ENCODE measurements at places on chromosomes 6 and 20.

- DNase-seq, result peak; percentile 14
Observed at GRCh38 chr6:157867155-157867559, 44.1 kb downstream of the SNX9 start.

GRCh38 chr6:164109770-164110140 lies 695.2 kb downstream of the QKI start:
- DNase-seq, result no peak

DNA sequence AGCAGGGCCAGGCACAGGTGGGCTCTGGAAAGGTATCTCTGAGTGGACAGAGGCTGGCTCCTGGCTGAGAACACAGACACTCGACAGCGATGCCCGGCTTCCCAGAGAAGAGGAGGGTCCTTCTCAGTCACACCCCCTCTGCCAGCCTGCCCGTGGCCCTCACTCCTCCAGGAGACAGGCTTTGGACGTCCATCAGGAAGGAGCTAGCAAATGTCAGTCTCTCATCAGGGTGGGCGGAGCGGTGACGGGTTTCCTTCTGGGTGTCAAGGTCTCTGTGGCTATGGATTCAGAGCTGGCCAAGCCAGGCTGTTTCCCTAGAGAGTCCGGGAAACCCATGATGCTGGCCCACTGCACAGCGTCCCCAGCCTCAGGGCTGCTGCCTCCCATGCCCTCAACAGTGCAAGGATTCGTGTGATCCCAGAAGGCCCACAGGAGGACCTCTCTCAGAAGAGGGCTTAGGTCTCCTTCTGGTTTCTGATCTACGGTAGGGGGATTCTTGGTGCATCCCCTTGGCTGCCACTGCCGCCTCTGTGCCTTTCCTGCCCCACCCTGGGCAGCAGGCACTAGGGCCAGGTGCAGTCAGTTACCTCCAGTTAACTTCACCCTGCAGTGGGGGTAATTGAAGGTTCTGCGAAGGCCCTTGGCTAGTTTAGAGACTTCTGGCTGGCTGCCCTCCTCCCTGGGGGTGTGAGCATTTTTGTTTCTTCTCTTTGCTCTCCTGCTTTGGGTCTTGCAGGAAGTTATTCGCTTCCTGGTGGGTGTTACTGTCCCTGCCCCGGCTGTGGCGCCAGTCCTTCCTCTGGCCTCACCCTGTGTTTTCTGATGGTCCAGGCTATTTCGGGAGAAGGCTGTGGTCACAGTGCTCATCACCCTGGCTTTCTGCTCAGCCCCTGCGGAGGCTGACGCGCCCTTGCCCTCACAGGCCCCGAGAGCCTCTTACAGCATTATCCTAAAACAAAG lies 80.2 kb downstream of the CDH4 start:
- no peak for DNase-seq

- no peak for DNase-seq
Observed at GRCh38 chr6:98875375-98875774, 41.0 kb downstream of the POU3F2 start.

GRCh38 chr6:113971741-113972140 lies 793 bp upstream of the HDAC2 start:
- DNase-seq, result no peak

DNA sequence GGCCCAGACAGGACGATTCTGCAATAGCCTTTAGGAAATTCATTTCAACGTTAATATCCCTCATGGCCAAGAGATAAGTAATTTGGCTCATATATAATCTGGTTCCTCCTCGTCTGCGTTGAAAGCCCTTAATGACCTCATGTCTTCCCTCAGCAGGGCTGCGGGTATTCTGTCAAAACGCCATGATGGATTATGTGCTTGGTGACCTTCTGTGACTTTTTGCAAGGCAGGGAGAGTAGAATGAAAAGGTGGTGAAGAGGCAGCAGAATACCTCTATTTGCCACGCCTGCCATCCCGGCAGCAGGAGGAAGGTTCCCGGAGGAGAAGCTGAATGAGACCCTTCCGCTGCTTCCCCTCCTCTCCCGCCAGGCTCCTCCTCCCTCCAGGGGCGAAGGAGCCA lies 41.1 kb upstream of the SPACA1 start:
- no peak for DNase-seq

DNA sequence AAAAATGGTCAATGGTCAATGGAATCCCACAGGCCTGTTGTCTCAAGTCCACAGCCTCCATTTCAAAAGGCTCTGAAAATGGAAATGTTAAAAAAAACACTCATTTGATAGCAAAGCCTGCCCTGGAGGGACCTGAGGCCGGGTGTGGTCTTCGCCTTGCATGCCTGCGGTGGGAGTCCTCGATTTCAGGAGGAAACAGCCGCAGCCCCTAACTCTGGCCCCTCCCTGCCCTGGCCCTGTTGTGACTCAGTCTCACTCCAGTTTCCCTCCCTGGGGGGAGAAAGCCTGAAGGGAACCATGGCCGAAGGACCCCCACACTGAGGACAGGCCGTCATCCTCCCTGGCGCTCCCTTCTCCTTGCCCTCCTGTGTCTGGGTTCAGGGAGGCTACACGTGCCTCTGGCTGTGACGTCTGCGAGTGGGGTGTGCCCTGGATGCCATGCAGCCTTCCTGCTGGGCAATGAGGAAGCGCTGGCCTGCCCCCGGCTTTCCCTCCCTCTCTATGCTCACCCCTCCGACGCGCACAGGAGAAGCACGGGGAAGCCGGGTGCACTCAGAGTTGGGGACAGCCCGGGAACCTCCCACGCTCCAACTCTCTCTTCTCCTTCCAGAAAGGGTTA lies 9.2 kb downstream of the BHLHE23 start:
- DNase-seq, result no peak

DNA sequence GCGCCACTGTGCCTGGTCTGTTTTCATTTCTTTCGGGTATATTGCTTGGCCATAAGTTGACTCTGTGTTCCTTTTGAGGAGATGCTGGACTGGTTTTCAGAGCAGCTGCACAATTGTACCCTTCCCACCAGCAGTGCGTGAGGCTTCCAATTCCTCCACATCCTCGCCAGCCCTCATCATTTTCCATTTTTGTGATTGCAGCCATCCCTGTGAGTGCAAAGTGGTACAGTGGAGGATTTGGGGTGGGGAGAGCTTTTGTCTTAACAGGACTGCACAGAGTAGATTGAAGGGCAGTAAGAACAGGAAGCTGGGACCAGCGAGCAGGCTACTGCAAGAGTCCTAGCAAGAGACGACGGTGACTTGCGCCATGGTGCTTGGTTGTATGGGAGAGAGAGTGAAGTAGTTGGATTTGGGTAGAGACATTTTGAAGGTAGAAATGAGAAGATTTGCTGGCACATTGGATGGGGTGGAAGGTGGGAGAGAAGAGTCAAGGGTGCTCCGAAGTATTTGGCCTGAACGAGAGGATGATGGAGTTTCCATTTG lies 18.3 kb downstream of the BCAS4 start:
- no peak for DNase-seq

GRCh38 chr20:2879146-2879545 lies 5.9 kb downstream of the PTPRA start:
- no peak for DNase-seq

- no peak for DNase-seq
Observed at GRCh38 chr6:167856999-167857660, 30.4 kb downstream of the AFDN start.

DNA sequence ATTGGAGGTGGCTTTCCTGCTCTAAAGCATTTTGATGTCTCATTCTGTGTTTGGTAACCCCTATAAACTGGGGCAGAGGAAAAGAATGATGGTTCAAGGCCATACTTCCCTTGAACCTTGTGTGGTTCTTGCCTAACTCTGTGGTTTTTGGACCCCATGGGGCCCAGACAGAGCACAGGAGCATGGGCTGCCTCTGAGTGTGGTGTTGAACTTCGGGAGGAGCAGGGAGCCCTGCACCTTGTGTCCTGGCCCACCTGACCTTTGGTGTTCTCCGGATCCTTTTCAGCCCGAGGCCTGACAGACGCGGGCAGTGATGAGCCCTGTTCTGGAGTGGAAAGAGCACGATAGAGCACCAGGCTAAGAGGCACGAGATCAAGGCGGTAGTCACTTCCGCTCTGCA lies 18.8 kb downstream of the TMEM74B start:
- DNase-seq, result no peak

DNA sequence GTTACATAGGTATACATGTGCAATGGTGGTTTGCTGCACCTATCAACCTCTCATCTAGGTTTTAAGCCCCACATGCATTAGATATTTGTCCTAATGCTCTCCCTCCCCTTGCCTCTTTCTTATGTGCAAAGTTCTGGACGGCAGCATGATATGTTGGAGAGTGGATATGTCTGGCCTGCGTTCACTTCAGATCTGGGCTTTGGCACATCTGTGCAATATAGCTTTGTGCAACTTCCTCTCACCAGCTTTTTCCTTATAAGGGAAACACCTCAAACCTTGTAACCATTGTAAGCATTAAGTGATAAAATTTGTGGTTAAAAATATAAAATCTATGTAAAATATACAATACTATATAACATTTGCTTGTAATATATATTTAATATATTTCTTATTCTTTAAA lies 288.0 kb downstream of the PHACTR1 start:
- DNase-seq, result no peak

DNA sequence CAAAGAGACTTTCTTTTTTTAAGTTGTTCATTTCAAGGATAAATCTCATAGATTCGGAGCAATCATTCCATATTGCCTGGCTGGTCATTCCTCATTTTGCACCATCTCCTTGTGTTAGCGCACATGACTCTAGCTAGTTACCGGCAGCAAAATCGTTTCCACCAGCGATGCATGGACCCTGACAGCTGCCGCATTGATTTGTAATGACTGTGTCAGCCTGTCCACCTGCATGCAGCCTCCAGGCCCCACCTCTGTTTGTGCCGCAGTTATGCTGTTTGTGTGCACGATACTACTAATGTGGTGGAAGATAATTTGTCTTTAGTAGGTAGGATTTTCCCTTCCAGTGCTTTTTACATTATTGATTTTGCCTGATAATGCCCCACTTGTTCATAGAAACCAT lies 164.0 kb downstream of the TBC1D7 start:
- no peak for DNase-seq

DNA sequence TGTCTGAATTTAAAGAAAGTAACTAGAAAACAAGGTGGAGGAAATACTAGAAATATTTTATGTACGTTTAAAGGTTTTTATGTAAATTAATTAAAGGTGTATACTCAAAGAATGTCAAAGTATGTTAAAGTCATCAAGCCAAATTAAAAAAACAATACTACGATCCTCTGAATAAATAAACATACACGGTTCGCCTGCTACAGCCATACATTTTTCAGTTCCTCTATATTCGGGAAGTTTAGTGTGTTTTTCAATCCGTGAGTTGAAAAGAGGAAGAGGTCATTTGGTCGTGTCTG lies 626 bp downstream of the STX7 start:
- no peak for DNase-seq

DNA sequence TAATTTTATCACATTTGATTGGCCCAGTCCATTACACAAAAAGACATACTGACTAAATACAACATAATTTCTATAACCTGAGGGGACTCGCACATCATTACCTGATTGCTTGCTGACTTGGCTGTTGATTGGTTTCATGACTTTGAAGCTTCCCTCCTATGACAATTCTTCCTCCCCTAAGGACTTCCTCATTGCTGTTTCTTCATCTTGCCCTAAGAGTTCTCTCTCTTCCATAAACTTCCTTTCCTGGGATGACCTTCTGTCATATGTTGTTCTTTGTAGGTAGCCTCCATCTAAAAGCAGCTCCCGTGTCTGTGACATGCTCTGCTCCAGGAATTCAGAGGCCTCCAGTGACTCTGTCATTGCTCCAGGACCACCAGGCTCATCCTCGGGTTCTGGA lies 22.6 kb downstream of the RSPH3 start:
- no peak for DNase-seq

DNA sequence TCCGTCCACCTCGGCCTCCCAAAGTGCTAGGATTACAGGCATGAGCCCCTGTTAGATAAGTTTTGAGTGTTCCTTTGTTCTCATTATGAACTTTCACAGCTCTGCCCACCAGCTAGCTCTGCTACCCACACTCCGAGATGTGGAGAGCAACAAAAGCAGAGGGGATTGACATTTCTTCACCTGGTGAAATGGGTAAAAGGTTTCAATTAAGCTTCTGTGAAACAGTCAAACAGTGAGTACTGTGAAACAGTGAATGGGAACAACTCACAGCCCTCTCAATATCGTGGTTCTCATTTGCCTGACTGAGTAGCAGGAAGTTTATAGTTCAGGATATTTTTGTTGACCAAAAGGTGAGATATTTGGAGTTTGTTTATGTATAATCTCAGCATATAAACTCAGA lies 412.8 kb downstream of the CD83 start:
- DNase-seq, result no peak

DNA sequence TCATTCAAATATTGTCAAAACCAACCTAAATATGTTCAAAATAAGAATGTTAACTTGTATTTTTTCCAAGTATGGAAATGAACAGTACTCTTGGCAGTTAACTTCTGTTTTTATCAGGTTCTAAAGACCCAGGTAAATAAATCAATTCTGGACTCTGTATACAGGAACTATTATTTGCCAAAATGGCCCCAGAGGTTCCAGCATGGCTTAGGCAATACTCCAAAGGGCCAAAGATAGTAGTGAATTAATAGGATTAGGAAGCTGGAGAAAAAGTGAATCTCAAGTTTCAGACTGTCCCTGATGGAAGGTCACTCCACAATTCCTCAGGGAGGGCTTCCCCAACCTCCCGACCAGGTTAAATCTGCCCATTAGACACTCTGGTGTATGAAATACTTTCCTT lies 6.7 kb downstream of the BACH2 start:
- no peak for DNase-seq

GRCh38 chr20:11216451-11217314 lies 542.9 kb upstream of the JAG1 start:
- DNase-seq, result no peak

GRCh38 chr20:41872930-41873329 lies 254.8 kb upstream of the CHD6 start:
- DNase-seq, result no peak

DNA sequence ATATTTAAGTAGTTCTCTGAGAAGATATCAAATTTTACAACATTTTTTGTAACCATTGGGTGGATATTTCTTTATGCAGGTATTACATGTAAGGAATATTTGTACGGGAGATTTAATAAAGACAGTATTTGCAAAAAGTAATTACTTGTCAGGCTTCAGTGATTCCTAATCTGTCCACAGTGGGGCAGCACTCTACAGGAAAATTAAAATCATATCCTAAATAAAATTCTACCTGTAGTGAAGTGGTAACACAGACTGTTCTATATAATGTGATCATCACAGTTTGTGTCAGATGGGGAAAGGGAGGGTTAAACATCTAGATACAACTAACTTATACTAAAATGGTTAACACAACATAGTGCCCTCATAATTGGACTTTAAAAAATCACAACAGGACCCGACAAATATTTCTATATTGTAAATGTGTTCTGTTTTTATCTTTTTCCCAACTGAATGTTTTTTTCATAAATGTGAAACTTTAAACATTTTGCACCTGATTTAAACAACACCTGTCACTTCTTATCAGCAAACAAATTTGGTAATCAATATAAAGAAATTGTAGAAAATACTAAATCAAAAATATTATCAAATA lies 145.6 kb upstream of the MANEA start:
- peak; percentile 25 for DNase-seq

GRCh38 chr6:165585060-165585459 lies 78.0 kb downstream of the PDE10A start:
- no peak for DNase-seq

- DNase-seq, result no peak
Observed at GRCh38 chr6:49097116-49097515, 365.9 kb downstream of the MMUT start.

All from ovary (tissue), 10 donors.